ENCODE measurements at places on chromosomes 13 and 19. TPM values are rescaled to one million over a fixed set of nuclear protein-coding genes. Genes with fewer than 3 reads are reported as not detected.

DNA sequence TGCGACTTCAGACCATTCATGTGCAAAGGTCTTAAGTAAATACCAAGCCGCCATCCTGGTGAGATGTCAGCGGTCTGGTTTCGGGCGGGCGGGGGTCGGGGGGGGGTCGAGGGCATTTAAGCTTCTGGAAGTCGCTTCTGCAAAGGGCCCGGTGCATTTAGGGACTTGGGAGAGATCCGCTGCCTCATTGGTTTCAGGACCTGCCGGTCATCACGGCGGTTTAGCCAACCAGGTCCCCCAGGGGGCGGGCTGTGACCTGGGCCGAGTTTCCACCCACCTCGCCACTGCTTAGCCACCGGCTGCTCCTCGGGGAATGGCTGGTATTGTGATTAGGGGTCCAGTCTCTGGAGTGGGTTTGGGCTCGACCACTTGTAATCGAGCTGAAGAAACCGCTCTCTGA is 7.8 kb downstream of the ANKLE1 start:
- peak; percentile 77 for DNase-seq

GRCh38 chr13:29028868-29029267 is 208.7 kb downstream of the MTUS2 start:
- no peak for DNase-seq

DNA sequence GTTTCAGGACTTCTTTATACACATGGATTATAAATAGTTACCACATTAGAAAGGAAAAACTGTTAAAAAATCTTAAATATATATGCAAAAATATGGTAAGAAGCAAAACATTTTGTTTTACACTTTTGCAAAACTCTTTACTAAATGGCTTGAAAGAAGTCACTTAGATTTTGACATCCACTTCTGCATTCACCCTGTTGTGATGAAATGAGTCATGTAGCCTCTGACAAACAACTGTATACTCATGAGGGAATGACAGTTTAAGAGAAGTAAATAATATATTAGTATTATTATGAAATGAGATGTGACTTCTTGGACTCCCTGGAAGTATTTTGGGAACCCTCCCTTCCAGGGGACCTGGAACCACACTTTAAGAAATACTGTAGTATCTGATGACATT is 275.6 kb downstream of the DACH1 start:
- no peak for DNase-seq

- no peak for DNase-seq
Observed at GRCh38 chr13:23609874-23610576, 39.8 kb downstream of the TNFRSF19 start.

DNA sequence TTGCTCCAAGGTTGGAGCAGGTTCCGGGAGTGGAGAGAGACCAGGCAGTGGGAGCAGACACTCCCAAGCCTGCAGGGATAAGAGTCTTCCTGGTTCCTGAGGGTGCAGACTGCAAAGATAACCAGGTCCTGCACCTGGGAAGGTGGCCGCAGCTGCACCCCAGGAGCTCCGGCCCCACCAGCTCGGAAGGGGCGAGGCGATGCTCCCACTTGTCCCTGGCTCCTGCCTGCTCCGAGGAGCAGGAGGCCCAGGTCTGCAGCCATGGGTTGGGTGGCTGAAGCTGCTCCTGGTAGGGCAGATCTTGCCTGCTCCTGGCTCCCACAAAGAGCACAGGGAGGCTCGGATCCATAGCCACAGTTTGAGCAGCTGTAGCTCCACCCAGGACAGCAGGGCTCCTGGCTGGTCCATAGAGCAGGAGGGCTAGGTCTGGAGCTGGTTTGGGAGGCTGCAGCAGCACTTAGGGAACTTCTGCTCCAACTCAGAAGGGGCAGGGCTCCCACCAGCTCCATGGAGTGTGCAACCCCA is 251.6 kb upstream of the GPC6 start:
- no peak for DNase-seq

- DNase-seq: no peak
Observed at GRCh38 chr19:11489378-11489777, 8.5 kb upstream of the ELAVL3 start.

DNA sequence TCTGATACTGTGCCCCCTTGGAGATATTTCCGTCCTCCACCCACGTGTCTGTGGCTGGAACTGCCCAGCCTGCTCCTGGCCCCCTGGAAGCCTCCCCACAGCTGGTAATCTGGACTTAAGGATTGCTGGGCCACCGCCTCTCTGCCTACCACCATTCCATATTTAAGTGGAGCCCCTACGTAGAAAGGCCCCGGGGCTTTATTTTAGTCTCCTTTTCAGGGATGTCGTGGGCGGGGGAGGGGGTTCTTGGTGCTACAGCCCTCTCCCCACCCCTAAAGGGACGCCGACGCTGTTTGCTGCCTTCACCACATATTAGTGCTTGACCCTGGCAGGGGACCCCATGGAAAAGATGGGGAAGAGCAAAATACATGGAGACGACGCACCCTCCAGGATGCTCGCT is 2.7 kb upstream of the NOP53 start:
- DNase-seq: no peak

DNA sequence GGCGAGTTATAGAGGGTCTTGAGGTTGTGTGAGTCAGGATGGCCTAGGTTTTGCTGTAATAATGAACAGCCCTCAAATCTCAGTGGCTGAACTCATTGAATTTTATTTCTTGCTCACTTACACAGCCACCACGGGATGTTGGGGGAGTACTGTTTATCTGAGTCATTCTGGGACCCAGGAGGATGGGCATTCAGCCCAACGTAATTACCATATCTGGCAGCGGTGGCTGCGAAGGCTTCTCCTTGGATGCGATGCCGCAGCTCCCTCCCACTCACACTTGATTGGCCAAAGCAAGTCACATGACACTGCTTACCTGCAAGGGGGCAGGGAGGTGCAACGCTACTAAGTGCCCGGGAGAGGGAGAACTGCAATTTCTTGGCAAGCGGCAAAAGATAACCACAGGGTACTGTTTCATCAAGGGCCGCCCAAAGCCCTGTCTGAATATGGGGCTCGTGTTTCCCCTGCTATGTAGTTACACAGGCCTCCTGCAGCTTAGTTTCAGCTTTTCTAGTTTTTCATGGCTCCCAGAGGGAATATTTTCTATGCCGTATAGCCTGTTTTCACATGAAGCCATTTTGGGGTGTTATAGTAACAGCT is 19.9 kb downstream of the ZSWIM9 start:
- DNase-seq: no peak

- no peak for DNase-seq
Observed at GRCh38 chr13:30222254-30222653, 85.1 kb downstream of the KATNAL1 start.

DNA sequence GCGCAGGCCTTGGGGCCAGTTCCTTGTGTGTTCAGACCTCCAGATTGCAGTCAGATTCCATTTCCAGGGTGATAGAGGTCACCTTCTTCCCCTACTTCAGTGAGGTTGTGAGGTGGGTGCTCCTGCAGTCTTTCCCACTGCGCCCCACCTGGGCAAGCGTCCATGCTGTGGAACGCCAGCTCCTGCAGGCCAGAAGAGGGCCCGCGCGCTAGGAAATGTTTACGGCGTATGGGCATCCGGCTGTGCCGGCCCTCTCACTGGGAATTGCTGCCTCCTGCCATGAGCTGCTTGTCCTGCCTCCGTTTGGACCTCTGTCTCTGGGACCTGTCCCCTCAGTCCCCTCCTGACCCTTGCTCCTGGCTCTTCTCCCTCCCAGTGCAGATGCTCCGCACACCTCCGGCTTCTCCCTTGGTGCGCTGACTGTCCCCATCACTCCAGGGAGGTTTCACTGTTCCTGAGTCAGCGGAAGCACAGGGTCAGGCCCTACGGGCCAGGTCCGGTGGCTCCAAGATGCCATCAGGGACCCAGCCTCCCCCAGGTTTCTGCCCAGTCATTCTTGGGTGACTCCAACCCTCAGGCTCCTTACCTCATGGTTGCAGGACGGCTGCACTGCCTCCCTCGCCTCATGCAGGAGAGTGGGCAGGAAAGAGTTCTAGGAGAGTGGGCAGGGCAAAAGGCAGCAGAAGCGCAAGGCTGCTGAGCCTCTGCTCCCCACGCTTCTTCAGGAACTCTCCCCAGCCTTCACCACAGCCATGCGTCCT is 56.6 kb downstream of the SMARCA4 start:
- no peak for DNase-seq

GRCh38 chr19:2479556-2480194 is 3.7 kb downstream of the GADD45B start:
- DNase-seq: no peak

DNA sequence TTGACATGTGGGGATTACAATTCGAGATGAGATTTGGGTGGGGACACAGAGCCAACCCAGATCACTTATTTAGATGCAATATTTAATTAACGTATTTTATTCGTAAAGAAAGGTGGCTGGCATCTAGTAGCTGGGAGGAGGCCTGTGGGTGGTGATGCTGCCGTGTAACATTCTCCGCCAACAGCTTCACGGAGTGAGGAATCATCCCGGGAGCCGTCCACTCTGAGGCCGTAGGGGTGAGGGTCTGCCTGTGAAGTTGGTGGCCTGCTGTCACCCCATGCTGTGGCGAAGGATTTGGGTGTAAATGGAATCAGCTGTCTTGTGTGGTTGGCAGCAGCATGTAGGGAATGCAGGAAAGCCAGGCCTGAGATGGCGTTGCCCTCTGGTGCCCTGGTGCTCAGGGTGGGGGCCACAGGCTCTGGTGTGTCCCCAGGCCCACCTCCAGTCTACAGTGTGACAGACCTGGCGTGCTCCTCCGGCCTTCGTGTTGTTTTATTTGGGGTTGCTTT is 3.3 kb upstream of the TEX29 start:
- DNase-seq: no peak

Gene GIPR
- 0.85 TPM for polyA plus RNA-seq

Gene PLPP2
- 1.2 TPM for polyA plus RNA-seq

Gene DNMT1
- polyA plus RNA-seq: 160 TPM

Gene FBXO17
- 88.0 TPM for polyA plus RNA-seq

Gene CD22
- 15.9 TPM for polyA plus RNA-seq

Gene TLE5
- 381 TPM for polyA plus RNA-seq

Gene LHFPL6
- 31.4 TPM for polyA plus RNA-seq
